ENCODE measurements at places on chromosomes 6 and 20. TPM values are rescaled to one million over a fixed set of nuclear protein-coding genes. Genes with fewer than 3 reads are reported as not detected.

The SPAG4 gene
- 0.91 TPM for total RNA-seq

The FRK gene
- 6.9 TPM for total RNA-seq

The LYRM4 gene
- 21.4 TPM for total RNA-seq

The DEK gene
- total RNA-seq, result 74.1 TPM

DNA sequence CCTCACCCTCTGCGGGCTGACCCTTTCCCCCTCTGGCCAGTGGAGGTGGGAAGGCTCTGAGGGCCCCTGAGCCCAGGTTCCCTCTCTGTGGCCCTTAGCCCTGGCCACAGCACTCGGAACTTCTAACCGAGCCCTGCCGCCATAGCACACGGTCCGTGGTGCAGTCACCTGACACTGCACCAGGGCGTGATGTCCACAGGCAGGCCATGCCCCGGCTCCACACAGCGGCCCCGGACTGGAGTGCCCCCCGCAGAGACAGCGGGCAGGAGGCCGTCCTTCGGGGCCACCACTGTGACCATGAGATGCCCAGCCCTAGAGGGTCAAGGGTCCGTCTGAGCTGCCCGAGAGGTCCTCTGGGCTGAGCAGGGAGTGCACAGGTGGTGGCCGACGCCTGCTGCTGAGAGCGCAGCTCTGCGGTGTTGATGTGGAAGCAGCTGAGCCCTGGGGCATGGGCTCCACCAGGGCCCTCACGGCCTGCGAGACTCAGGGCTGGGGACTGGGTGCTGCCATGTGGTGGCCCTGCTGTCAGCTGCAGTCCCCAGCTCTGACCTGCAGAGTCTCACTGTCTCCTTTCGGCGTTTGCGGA, 11.2 kb upstream of the BHLHE23 start:
- no peaks in the 10 kb centered on the region for H3K36me3 ChIP-seq
- H3K27me3 ChIP-seq, result peaks cover 43% of the 10 kb centered on the region
- H3K4me3 ChIP-seq, result no peak overlapping the region
- H3K4me1 ChIP-seq, result no peaks in the 10 kb centered on the region

GRCh38 chr6:42520786-42521607, 42.8 kb upstream of the UBR2 start:
- H3K4me3 ChIP-seq, result no peak overlapping the region
- no peaks in the 10 kb centered on the region for H3K4me1 ChIP-seq

The CTCFL gene
- total RNA-seq, result not detected

The MYBL2 gene
- total RNA-seq, result 0.36 TPM

The CDC40 gene
- total RNA-seq, result 20.4 TPM

DNA sequence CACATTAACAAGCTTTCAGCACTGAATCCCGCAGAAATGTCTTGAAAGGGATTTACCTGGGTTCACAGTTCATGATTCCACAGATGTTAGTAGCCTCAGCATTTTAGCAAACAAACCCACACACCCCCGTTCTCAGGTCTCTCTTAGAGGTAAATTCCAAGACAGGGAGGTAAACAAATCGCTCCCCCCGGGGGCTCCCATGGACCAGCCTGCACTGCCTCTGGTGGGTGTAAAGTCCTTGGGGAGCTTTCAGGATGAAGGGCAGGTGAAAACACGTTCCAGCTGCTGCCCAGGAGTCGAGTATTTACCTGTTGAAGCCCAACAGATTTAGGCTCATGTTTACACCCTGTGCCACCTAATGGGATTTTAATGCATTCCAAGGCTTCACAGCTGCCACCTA, 187.0 kb upstream of the FOXQ1 start:
- no peak overlapping the region for H3K4me3 ChIP-seq
- no peak for DNase-seq
- H3K4me1 ChIP-seq, result no peaks in the 10 kb centered on the region
- no peaks in the 10 kb centered on the region for H3K36me3 ChIP-seq

DNA sequence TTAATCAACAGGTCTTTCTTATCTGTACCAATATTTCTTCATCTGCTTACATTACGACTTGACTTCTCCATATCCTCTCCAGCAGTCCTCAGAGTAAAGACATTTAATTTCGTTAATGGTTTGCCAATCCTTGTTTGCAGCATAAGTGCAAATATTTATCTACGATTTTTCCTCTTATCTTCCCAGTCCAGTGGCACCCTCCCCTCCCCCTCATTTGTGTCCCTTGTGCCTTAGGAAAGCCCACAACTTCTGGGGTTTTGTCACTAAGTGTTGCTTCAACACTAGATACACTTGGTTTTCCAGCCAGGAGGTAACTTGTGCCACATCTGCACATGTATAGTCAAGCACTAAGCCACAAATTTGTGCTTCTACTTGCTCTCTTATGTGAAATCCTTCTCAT, 327.2 kb downstream of the CBLN4 start:
- H3K27me3 ChIP-seq, result no peaks in the 10 kb centered on the region
- H3K36me3 ChIP-seq, result no peaks in the 10 kb centered on the region
- H3K27ac ChIP-seq, result no peak overlapping the region
- no peak for DNase-seq

DNA sequence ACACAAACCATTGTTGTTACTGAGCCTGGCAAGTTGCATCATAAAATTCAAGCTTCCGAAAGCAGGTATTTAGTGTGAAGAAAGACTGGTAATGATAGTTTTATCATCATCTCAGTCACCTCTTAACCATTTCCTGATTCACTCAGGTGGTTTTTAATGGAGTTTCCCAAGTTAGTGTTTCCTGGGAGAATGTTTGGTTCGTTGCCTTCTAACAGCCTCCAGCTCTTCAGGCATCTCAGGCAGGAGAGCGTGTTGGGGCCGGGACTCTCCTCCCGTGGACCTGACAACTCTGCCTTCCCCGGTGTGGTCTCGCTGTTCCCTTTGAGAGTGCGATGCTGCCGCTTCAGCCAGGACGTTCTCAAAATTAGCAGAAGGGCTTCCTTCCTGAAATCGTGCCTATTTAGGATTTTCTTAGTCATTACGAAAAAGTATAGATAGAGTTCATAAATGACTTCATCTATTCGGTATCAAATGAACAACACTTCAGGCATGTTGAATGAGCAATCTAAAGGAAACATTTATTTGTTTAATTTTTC, 105.0 kb upstream of the QKI start:
- no peak overlapping the region for H3K27ac ChIP-seq
- no peak overlapping the region for H3K4me3 ChIP-seq
- no peaks in the 10 kb centered on the region for H3K36me3 ChIP-seq
- H3K4me1 ChIP-seq, result no peaks in the 10 kb centered on the region

DNA sequence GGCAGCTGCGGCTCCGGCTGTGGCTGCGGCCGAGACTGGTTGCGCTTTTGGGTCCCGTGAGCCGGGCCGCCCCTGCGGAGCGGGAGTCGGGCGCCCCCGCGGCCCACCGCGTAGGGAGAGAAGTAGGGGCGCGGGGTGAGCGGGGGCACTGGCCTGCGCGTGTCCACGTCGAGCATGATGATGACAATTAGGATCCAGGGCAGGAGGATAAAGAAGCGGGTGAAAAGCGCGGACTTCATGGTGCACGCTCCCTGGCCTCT, 739 bp downstream of the B3GAT2 start:
- no peaks in the 10 kb centered on the region for H3K36me3 ChIP-seq
- no peaks in the 10 kb centered on the region for H3K27me3 ChIP-seq
- peak overlapping the region; percentile 44 for H3K4me3 ChIP-seq

GRCh38 chr6:99282479-99283062, 66.9 kb downstream of the FAXC start:
- no peak overlapping the region for H3K4me3 ChIP-seq
- no peaks in the 10 kb centered on the region for H3K36me3 ChIP-seq
- no peak overlapping the region for H3K27ac ChIP-seq
- no peak for DNase-seq
- no peaks in the 10 kb centered on the region for H3K27me3 ChIP-seq

The TFAP2A gene
- total RNA-seq, result 16.0 TPM

DNA sequence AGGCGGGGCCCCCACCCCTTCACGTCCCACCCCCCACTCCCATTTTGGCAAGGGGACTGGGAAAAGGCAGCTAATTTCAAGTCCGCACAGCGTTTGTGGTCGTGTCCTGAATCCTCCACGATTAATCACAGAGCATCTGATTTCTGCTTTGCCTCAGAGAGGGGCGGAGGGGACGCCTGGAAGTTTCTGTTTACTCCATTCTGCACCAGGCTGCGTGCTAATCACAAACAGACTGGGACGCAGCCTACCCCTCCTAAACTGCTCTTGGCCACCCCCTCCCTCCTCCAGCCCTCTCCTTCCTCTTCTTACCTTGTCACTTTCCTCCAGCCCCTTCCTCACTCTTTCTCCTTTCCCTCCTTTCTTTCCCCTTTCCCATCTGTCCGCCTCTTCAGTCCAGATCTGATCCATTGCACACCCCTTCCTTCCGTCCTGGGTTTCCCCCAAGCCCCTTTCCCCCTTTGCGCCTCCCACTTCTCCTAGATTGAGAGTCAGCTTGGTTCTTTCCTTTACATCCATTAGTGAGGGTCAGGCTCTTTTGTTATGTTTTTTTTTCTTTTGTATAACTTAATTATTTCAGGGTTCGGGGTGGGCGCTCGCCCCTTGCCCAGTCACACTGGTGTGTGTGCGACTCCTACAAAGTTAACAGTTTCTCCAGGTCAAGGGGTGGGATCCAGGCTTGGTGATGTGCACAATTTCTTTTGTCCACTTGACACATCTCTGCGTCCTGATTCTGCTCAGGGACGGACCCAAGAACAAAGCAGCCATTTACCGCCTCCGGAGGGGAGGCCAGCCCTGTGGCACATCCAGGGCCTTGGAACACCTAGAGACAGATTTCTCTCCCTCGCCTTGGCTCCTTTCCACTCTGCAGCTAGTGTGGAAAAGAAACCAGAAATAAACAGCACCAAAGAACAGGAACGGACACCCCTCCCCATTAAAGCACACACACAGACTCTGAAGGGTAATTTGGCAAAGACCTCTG, 520 bp upstream of the RIPOR3 start:
- peak overlapping the region; percentile 35 for H3K27ac ChIP-seq
- no peak for DNase-seq
- H3K4me3 ChIP-seq, result peak overlapping the region; percentile 21
- no peaks in the 10 kb centered on the region for H3K4me1 ChIP-seq
- H3K36me3 ChIP-seq, result no peaks in the 10 kb centered on the region
- no peaks in the 10 kb centered on the region for H3K27me3 ChIP-seq

GRCh38 chr20:56843817-56844216, 214.7 kb downstream of the TFAP2C start:
- no peaks in the 10 kb centered on the region for H3K4me1 ChIP-seq
- DNase-seq, result no peak
- H3K4me3 ChIP-seq, result no peak overlapping the region
- H3K27ac ChIP-seq, result no peak overlapping the region
- no peaks in the 10 kb centered on the region for H3K27me3 ChIP-seq
- no peaks in the 10 kb centered on the region for H3K36me3 ChIP-seq

- no peak overlapping the region for H3K4me3 ChIP-seq
- no peaks in the 10 kb centered on the region for H3K4me1 ChIP-seq
- no peaks in the 10 kb centered on the region for H3K27me3 ChIP-seq
- DNase-seq, result no peak
Measured at GRCh38 chr20:5715071-5715841, 34.9 kb upstream of the SHLD1 start.

The FAM83B gene
- 4.0 TPM for total RNA-seq

The ECI2 gene
- 58.8 TPM for total RNA-seq

DNA sequence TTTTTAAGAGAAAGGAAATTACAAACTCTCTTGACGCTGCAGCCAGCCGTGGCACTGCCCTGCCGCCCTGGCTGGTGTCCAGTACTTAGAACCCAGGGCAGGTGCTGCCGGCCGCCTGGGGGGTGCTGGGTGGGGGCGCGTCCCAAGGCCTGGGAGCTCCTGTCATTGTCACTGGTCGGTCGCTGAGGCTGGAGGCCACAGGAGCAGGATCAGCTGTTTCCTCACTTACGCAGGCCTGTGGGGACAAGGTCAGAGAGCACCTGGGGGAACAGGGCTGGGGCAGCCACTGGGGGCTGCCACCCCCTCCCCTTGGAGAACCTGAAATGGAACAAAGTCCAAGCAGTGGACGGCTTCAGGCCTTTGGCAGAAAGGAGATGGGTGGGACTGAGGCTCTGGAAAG, 5.6 kb downstream of the BIRC7 start:
- DNase-seq, result no peak
- H3K27ac ChIP-seq, result no peak overlapping the region
- no peak overlapping the region for H3K4me3 ChIP-seq
- no peaks in the 10 kb centered on the region for H3K4me1 ChIP-seq
- H3K27me3 ChIP-seq, result no peaks in the 10 kb centered on the region
- H3K36me3 ChIP-seq, result no peaks in the 10 kb centered on the region

DNA sequence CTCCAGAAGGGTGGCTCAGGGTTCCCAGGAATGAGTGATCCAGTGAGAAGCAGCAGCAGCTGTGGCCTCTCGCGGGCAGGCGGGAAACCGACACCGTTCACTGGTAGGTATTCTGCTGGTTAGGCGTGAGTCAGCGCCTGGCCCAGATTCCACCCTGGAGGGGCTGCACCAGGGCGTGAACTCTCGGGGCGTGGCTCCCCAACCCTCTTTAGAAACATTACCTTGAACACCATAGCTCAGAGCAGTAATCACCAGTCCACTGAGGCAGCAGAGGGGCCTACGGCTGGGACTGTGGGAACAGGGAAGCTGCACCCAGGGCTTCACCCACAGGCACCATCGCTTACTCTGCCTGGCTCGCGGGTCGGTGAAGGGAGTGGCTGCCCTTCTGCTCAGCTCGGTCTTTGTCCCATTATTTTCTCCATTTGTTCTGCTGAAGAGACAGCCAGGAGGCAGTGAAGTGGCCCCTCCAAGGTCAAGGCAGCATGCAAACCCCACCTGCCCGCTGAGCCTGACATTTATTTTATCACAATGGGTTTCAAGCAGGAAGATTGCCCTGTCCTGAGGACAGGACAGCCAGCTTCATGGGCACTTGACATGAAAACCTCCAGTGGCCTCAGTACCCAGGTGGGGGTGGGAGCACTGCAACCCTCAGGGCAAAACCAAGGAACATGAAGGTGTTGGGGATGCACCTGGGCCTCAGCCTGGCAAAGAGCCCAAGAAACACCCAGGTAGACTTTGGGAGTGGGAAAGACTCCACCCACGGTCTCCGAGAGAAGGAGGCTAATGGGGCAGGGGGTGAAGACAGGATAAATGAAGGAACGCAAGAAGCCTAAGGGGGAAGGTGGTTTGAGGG, 51.0 kb upstream of the CD93 start:
- no peak overlapping the region for H3K4me3 ChIP-seq
- DNase-seq, result no peak
- H3K36me3 ChIP-seq, result no peaks in the 10 kb centered on the region
- H3K4me1 ChIP-seq, result no peaks in the 10 kb centered on the region
- H3K27me3 ChIP-seq, result no peaks in the 10 kb centered on the region
- H3K27ac ChIP-seq, result no peak overlapping the region

GRCh38 chr6:45415788-45416518, 38.2 kb upstream of the SUPT3H start:
- H3K27me3 ChIP-seq, result no peaks in the 10 kb centered on the region
- H3K27ac ChIP-seq, result no peak overlapping the region
- H3K4me3 ChIP-seq, result no peak overlapping the region
- no peaks in the 10 kb centered on the region for H3K36me3 ChIP-seq

- H3K4me1 ChIP-seq, result no peaks in the 10 kb centered on the region
- H3K27ac ChIP-seq, result no peak overlapping the region
- peak; percentile 21 for DNase-seq
- H3K36me3 ChIP-seq, result no peaks in the 10 kb centered on the region
- no peak overlapping the region for H3K4me3 ChIP-seq
Measured at GRCh38 chr6:14046476-14047068, 71.0 kb upstream of the CD83 start.

GRCh38 chr6:35152067-35152707, 11.0 kb upstream of the TCP11 start:
- no peaks in the 10 kb centered on the region for H3K36me3 ChIP-seq
- no peaks in the 10 kb centered on the region for H3K27me3 ChIP-seq
- H3K4me3 ChIP-seq, result no peak overlapping the region
- H3K27ac ChIP-seq, result no peak overlapping the region
- H3K4me1 ChIP-seq, result no peaks in the 10 kb centered on the region

The ELMO2 gene
- 117 TPM for total RNA-seq
